Activated CD4-positive, CD25-positive, alpha-beta regulatory T cell (primary cell): ENCODE measurements at places on chromosomes 16 and 17.

DNA sequence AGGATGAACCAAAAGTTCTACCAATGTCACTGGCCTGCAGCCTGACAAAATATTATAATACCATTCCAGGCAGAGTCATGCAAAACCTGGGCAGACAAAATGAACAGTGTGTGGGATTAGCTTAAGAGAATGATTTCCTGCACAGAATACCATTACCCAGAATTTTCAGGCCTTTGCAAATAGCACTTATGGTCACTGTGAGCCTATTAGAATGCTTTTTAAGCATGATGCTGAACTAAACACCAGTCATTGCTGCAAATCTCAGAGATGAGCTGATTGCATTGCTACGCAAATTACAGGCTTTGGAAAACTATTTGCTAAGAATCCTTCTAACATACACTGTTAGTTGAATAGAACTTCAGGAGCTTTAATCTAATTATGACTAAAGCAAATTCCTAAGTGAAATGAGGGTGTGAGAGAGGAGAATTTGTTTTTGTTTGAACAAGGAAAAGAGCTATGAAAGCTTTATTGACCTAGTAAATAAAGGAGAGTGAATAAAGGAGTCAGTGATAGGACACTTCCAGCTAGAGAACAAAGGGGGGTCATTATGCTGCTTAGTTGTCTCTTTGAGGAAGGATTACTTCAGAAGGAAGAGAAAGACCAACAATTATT, 398.8 kb downstream of the HS3ST3B1 start:
- no peak for DNase-seq

DNA sequence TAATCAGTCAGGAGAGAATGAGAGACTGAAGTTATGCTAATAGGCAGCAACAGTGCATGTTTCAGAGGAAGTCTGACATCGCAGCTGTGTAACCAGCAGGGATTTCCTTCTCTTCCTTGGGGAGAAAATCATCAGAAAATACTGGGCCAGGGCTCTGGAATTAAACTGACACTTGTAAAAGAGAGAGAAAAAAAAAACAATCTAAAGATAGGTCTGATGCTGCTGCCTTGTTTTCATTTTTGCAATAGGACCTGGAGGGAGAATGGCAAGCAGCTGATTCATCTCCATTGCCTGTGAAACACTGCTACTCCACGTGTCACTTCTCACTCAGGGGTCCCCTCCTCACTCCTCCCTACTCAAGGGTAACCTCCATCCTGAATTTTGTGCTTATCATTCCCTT, 17.7 kb upstream of the CORO6 start:
- no peak for DNase-seq

DNA sequence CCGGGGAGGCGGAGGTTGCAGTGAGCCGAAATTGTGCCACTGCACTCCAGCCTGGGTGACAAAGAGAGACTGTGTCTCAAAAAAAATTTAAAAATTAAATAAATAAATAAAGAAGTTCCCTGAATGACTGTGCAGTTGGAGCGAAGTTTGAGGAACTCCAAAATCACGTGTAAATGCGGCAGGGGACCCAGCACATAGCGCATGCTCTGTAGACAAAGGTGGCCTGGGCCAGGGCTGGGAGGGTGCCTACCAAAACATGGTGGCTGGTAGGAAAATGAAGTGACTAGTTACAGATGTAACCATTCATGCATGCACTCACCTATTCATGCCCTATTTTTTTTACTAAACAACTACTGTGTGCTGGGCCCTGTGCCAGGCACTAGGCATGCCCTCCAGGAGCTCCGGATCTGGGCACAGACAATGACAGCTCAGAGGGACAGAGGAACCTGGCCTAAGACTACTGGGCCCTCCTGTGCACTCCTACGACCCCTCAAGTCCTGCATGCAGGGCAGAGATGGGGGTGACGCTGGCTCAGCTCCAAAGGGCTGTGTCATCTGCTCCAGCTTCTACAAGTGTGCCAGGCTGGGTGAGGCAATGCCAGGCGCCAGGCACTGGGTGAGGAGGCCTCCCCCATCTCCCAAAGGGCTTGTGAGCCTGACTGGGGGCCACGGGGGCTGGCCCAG, 65.3 kb downstream of the RMI2 start:
- no peak for DNase-seq

- no peak for DNase-seq
These were observed 580 bp downstream of the TANC2 start for GRCh38 chr17:62966426-62967204.

GRCh38 chr17:73856556-73856955, 212.3 kb upstream of the SDK2 start:
- no peak for DNase-seq

- DNase-seq = no peak
These were observed 5.3 kb downstream of the OSGIN1 start for GRCh38 chr16:83958137-83958845.

GRCh38 chr17:79075446-79075750, 774 bp downstream of the ENGASE start:
- DNase-seq = no peak

- DNase-seq = no peak
These were observed at the start of gene CSF3 for GRCh38 chr17:40015005-40015997. CSF3 (plus strand) TSS chr17:40015440; CDS start chr17:40015475, 35 bp downstream.

GRCh38 chr17:48552466-48553189, 7.7 kb upstream of the HOXB2 start:
- no peak for DNase-seq

- no peak for DNase-seq
These were observed 113.7 kb downstream of the IRX5 start for GRCh38 chr16:55044201-55044975.

GRCh38 chr16:24511174-24511573, 28.2 kb upstream of the RBBP6 start:
- no peak for DNase-seq

- no peak for DNase-seq
These were observed 25.4 kb upstream of the RHOT1 start for GRCh38 chr17:32116937-32117336.

GRCh38 chr17:9004961-9005285, 16.4 kb upstream of the NTN1 start:
- no peak for DNase-seq

DNA sequence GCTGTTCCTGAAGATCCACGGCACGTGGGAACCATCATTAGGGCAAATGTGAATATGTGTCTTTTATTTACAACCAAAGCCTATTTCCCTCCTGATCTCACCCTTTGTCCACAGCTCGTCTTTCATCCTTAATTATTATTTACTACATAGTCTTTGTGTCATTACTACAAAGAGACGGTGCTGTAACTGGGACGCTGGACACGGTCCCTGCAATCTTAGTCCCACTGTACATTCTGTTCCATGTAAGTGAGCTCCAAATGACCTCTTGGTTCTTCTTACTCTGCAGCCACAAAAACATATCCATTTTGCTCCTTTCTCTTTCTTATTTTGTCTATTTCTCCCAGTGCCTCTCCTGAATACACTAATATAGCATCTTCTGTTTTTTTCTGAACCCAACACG, 12.7 kb upstream of the KRT23 start:
- DNase-seq = no peak

DNA sequence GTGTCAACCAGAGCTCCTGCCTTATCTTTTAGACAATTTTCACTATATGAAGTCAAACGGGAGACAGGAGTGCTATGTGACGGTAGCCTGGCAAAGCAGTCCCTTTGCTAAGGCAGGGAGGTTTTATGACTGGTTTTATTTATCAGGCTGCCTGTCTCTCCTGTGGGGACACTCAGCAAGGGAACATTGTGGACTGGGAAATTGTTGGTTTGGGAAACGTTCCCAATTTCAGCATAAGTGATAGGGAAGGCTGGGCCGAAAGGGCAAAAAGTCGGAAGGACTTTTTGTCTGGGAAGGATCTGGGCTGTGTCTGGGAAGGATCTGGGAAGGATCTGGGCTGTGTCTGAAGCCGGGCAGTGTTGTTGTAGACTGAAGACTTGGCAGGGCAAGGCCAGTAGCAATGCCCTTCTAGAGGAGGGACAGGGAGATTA, 211.2 kb downstream of the PARN start:
- no peak for DNase-seq

GRCh38 chr16:64352246-64352645, 769.6 kb downstream of the CDH11 start:
- no peak for DNase-seq

GRCh38 chr17:43760254-43760852, 1.8 kb upstream of the SOST start:
- peak; percentile 67 for DNase-seq

DNA sequence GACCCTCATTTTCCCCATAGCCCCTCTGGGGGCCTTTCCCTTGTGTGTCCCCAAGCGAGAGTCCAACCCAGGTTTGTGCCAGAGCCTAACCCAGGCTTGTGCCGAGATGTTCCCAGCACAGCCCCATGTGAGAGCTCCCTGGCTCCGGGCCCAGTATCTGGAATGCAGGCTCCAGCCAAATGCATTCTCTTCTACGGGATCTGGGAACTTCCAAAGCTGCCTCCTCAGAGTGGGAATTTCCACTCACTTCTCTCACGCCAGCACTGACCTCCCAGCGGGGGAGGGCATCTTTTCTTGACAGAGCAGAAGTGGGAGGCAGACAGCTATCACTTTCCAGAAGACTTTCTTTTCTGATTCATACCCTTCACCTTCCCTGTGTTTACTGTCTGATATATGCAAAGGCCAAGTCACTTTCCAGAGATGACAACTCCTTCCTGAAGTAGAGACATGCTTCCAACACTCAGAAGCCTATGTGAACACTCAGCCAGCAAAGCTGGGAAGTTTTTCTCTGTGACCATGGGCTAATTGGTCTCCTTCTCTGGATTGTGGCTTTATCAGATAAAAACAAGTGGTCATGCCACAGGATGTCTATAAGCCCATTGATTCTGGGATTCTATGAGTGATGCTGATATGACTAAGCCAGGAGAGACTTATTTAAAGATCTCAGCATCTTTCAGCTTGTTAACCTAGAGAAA, 2.5 kb upstream of the CCL2 start:
- no peak for DNase-seq

- no peak for DNase-seq
These were observed 189.3 kb upstream of the C16orf82 start for GRCh38 chr16:26877421-26877820.

DNA sequence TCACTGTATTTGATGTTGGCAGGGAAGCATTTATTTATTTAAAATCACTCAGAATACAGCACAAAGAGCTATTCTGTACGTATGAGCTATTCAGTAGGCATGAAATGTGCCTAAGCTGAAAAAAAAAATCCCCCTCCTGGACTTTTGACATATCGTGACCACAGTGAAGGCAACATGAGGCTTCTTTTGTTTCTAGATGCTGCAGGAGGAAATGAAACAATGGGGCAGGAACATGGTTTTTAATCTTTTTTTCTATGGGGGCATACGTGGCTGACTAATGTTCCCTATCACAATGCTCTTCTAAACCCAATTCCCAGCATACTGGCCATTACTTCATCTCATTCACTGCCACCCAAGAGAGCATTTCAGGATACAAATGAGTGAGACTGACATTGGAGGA, 191.0 kb upstream of the PMFBP1 start:
- DNase-seq = no peak

DNA sequence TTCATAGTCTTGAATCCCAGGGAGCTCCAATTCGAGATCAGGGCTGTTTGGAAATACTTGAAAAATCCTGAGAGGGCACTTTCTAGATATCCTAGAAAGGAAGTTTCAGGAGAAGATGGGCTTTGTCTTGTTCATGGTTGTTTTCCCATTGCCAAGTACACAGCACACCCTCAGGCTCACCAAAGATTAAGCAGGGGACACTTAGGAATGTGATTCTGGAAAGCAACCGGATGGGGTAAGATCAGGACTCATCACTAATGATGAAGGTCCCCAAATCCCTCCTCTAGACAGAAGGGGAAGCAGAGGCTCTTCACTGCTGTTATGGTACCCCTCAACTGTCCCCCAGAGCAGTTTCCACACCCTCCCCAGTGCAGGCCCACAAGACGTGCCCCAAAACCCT, 40.7 kb downstream of the VAC14 start:
- no peak for DNase-seq

DNA sequence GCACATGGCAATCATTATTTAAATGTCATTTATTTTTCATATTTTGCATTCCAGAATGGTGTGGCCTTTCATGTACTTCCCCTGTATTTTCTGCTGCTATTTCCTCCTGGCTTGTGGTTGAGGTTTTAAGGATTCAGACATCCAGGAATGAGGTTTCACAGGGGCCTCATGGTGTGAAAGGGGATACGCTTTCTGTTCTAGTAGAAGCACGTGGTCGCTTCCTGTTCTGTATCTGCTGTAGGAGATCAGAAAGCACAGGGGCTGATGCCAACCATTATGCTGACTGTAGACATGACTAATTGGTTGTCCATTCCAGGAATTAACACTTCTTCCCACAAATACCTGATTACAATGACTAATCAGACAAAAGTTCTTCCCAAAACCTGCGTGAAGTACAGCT, 405.9 kb downstream of the SHISA9 start:
- DNase-seq = no peak

DNA sequence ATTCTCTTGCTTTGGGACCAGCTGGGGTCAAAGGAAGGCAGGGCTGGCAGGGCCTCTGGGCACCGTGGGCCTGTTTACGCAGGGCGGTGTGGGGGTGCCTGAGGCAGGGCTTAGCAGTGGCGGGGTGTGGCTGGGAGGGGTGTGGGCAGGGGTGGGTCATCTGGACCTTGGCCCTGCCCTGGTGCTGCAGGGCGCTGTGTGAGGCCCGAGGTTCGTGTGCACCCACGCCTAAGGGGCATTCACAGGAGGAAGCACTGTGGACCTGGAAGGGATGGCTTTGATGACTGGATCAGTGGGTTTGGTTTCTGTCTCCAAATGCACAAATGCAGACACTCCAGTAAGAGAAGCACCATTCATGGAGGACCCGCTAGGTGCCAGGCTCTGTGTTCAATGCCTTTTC, 37.3 kb downstream of the BCO1 start:
- DNase-seq = no peak

GRCh38 chr16:30335598-30336474, 19.3 kb downstream of the CD2BP2 start:
- no peak for DNase-seq

GRCh38 chr17:79627766-79628690, 17.2 kb upstream of the RBFOX3 start:
- no peak for DNase-seq

- DNase-seq = no peak
These were observed 6.2 kb upstream of the RAMP2 start for GRCh38 chr17:42754782-42755181.

GRCh38 chr17:41651625-41652460, 27.5 kb upstream of the KRT17 start:
- DNase-seq = no peak

- no peak for DNase-seq
These were observed 12.3 kb upstream of the MYCBPAP start for GRCh38 chr17:50495918-50496317.

DNA sequence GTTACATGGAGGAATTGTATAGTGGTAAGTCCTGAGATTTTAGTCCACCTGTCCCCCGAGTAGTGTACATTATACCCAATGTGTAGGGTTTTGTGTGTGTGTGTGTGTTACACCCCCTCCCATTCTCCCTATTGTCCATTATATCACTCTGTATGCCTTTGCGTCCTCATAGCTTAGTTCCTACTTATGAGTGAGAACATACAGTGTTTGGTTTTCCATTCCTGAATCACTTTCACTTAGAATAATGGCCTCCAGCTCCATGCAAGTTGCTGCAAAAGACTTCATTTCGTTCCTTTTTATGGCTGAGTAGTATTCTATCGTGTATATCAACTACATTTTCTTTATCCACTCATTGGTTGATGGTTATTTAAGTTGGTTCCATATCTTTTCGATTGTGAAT, 635 bp upstream of the FA2H start:
- DNase-seq = no peak
